ENCODE measurements at places on chromosomes 3 and 15.

DNA sequence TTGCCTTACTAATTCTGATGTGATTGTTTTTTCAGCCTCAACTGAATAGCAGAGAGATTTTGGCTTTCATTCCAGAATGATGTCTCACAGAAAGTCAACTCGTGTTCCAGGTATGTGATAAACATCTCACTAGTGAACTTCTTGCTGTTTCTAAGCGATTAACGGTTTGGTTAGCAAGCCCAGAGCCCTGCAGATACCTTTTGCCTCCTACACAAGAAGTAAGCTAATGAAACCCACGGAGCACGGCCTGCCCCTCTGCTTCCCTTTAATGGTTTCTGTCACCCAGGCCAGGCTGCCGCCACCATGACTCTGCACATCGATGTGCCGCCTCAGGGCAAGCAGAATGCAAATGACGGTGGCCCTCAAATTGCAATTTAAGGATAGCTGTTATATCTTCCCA is 155.9 kb upstream of the ICE2 start:
- no peak for DNase-seq

- DNase-seq: no peak
Measured at GRCh38 chr3:143977341-143978262, 6.0 kb downstream of the DIPK2A start.

GRCh38 chr3:16147220-16147994 is 27.1 kb upstream of the GALNT15 start:
- no peak for DNase-seq

DNA sequence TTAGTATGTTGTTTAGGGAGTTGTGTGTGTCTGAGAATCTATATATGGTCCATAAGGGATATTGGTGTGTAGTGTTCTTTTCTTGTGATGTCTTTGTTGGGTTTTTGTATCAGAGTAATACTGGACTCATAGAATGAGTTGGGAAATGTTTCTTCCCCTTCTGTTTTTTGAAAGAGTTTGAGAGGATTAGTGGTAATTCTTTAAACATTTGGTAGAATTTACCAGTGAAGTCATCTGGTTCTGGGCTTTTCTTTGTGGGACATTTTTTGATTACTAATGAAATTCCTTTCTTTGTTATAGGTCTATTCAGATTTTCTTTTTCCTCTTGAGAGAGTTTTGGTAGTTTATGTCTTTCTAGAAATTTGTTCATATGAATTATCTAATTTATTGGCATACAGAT is 16.9 kb downstream of the ACKR2 start:
- DNase-seq: no peak

DNA sequence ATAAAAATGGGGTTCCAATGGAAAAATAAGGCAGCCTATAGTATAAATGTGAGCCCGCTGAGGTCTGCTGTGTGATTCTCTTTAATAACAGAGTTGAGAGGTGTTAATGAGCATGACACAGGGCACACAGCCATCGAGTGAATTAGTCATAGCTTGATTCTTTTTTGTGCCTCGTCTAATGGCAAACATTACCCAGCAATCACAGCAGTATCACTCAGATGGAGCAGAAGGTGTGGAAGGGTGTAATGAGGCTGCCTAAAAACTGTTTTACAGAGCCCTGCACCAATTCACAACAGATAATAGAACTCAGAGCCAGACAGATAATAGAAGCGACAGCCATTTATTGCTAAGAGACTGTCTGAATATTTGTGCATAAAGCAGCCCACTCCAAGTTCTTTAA is 178.6 kb upstream of the TPRG1 start:
- no peak for DNase-seq

- no peak for DNase-seq
Measured at GRCh38 chr15:58298879-58299850, 132.6 kb upstream of the LIPC start.
